Peyer's patch (tissue), 4 donors: ENCODE measurements at places on chromosomes 6 and 20.
A peak's percentile ranks its signal among the peaks of the same experiment; 100 is the strongest.

GRCh38 chr6:52872031-52872430, 31.4 kb upstream of the GSTA5 start:
- no peak for DNase-seq

GRCh38 chr6:155215906-155216305, 47.9 kb upstream of the CLDN20 start:
- DNase-seq: no peak

DNA sequence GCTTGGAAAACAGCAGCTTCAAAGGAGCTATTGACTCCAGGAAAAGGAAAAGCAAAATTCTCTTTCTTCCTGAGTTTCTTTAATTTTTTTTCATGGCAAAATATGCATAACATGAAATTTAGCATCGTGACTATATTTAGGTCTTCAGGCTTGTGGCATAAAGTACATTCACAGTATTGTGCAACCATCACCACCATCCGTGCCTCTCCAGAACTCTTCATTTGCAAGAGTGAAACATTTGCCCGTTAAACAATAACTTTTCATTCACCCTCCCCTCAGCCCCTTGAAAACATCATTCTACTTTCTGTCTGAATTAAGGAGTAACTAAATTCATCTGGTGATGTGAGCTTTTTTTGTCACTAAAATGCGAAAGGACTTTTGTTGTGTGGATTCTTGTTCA, 251.7 kb downstream of the PHACTR1 start:
- no peak for DNase-seq

- DNase-seq: no peak
Observed at GRCh38 chr6:42446370-42446769, 5.4 kb downstream of the TRERF1 start.

DNA sequence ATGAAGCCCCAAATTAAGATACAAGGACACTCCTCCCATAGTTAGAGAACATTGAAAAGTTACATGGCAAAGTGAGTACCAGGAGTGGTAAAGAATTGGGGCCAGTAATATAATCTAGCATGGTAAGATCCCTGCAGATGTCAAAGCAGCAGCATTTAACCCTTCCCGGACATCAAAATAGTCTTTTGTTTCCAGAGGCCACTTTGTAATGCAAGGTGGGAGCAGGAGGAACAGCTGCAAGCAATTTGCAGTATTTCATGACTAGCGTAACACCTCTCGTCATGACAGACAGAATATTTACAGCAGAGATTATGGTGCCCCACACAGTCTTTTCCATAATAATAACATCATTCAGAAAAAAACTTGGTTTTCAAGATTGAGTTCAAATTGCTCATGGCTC, 123.2 kb upstream of the VGLL2 start:
- no peak for DNase-seq

DNA sequence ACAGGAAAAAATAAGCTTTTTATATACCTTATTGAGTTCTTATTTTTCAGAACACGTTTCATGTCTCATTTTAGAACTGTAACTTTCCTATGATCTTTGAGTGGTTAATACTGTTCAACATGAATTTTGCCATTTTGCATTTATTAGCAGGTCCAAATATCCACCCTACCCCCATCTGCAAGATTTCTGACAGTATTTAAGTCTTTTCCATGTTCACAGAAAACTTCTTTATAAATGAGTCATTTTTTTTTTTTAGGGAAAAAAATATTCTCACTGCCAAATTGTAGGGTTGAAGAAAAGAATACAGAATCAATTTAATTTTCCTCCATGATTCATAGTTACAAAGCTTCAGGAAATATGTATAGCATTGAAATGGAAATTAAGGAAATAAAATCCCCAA, 101.8 kb downstream of the COL21A1 start:
- no peak for DNase-seq

GRCh38 chr6:97100696-97101095, 176.2 kb downstream of the KLHL32 start:
- DNase-seq: no peak

GRCh38 chr6:165745492-165745891, 82.5 kb upstream of the PDE10A start:
- DNase-seq: no peak

GRCh38 chr6:124659427-124659826, 302.8 kb upstream of the RNF217 start:
- no peak for DNase-seq

DNA sequence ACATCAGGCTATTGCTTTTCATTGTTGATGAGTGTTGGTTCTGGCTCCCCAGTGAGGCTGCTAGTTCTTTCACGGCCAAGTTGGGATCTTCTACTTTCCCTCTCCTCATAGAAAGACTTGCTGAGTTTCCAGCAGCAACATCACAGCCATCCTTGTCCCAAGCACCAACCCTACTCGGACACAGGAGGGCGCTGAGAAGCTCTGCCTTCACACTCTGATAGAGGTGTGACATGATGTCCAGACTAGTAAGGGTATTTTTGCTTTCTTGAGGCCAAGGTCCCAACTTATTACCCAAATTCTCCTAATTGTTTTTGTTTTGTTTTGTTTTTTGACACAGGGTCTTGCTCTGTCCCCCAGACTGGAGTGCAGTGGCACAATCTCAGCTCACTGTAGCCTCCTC, 3.0 kb upstream of the GCM1 start:
- no peak for DNase-seq

- DNase-seq: peak; percentile 85
Observed at GRCh38 chr6:7974938-7975763, 64.6 kb upstream of the TXNDC5 start.

- DNase-seq: no peak
Observed at GRCh38 chr6:96542702-96543101, 20.2 kb upstream of the FHL5 start.

DNA sequence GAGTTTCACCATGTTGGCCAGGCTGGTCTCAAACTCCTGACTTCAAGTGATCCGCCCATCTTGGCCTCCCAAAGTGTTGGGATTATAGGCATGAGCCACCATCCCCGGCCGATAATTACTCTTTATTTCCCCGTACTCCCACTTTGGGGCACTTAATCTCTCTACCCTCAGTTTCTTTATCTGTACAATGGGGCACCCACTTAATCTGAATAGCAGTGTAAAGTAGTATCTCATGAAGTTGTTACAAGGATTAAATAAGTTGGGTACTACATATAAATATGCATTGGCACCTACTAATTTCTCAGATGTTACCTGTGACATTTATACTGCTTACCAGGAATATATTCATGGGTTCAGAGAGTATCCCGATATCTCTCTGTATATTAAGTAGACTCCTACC, 15.2 kb downstream of the GINM1 start:
- no peak for DNase-seq

GRCh38 chr20:62702895-62703852, 5.5 kb upstream of the NTSR1 start:
- no peak for DNase-seq

DNA sequence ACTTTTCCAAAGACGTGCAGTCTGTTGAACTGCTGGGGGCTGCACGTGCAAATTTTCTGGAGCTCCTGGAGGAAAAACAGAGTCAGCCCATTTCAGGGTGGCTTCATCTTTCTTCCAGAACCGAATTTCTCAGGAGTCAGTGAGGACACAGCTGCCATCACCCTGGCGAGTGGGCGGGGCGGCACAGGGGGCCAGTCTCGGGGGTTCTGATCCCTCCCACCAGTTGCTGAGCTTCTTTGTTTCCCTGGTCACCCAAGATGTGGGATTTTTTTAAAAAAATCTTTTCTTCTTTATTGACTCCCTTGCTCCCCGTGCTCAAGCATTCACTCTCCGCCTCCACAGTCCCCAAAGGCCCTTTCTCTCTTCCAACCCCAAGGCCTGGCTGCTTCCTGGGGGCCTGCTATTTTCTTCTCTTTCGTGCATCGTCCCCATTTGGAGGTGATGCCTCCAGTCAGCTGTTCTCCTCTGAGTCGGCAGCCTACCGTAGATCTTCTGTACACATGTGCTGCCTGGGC, 8.9 kb downstream of the C6orf118 start:
- no peak for DNase-seq

GRCh38 chr6:46299253-46299652, 128.5 kb upstream of the ENPP5 start:
- DNase-seq: no peak

- DNase-seq: no peak
Observed at GRCh38 chr6:18412068-18412467, 24.9 kb downstream of the RNF144B start.

DNA sequence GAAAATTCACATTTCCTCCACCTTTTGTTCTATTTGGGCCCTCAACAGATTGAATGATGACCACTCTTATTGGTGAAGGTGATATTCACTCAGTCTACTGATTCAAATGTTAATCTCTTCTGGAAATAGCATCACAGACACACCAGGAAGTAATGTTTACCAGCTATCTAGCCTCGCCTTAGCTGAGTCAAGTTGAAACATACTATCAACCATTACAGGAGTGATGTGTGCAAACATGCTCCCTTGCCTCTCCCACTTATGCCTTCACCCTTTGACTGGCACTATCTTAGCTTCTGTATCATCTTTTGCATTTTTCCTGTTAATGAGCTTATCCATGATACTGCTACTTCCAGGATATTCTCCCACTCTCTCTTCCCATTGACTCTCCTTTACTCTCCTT, 191.9 kb downstream of the CENPW start:
- no peak for DNase-seq

DNA sequence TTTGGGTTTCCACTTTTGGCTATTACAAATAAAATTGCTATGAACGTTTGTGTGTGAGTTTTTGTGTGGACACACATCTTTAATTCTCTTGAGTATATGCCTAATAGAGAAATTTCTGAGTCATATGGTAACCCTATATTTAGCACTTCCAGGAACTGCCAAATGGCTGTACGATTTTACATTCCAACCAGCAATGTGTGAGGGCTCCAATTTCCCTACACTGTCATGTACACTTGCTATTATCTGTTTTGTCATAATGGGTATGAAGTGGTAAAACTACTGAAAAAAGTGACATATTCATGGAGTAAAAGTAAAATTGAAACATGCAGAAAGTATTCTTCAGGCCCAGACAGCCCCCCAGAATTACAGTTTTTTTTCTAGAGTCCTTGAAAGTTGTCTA, 59.6 kb upstream of the ESR1 start:
- no peak for DNase-seq
